GM12892 (cell line): ENCODE measurements at places on chromosomes 3 and 15.

- DNase-seq: no peak
These were observed 33.4 kb downstream of the FEM1B start for GRCh38 chr15:68310804-68311463.

DNA sequence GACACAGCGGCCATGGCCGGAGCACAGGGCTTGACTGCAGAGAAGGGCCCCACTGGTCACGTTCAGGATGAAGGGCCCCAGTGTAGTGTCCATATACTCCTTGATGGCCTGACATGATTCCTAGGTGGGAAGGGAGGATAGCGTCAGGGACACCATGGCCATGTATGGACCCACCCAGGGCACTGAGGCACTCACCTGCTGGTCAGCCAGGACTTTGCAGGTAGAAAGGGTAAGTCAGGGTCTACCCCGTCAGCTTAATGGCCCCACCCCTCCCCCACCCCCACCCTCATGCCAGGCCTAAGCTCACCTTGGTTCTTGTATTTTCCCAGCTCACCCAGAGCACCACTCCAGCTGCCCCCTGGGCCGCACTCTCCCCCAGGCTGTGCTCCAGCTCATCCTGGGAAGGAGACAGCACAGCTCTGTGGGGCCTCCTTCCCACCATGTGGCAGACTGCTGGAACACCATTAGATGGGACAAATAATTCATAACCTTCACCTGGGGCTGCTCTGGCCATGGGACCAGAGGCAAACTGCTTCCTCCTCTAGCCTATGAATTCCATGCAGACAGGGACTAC, 1.6 kb upstream of the HYAL3 start:
- DNase-seq: no peak

DNA sequence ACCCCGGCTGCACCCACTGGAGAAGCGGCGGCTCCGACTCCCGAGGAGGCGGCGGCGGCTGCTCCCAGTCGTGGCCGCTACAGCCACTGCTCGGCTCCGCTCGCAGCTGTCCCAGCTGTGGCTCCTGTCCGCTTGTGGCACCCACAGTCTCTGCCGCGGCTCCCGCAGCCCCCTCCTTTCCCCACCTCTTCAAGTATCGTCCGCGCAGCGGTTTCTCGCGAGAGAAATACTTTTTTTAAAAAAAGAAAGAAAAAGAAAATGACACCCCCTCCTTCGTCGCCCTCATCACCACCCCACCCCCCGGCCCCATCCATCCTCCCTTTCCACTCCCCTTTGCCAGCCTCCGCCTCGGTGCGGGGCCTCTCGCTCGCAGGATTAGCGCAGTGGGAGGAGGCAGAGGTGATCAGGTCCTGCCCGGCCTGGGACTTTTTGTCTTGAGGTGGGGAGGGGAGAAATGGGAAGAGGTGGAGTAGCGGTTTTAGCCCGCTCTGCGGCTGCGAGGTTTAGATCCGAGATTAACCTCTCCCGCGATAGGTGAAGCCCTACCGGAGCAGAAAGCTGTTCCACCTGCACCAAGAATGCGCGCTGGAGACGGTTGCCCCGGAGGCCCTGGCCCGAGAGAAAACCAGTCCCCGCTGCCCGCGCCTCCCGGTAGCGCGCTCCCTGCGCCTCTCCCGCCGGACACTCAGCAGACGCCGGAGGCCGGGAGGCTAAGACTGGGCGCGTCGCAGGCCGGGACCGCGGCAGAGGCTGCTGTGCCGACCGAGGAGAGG, at the start of gene FBN1:
Gene FBN1 (minus strand): TSS at position 152 of the 773 bp plus-strand sequence. CDS start 940 bp downstream, outside the sequence.
- peak; percentile 59 for DNase-seq

- no peak for DNase-seq
These were observed 73.8 kb downstream of the TLE3 start for GRCh38 chr15:70023769-70024491.

DNA sequence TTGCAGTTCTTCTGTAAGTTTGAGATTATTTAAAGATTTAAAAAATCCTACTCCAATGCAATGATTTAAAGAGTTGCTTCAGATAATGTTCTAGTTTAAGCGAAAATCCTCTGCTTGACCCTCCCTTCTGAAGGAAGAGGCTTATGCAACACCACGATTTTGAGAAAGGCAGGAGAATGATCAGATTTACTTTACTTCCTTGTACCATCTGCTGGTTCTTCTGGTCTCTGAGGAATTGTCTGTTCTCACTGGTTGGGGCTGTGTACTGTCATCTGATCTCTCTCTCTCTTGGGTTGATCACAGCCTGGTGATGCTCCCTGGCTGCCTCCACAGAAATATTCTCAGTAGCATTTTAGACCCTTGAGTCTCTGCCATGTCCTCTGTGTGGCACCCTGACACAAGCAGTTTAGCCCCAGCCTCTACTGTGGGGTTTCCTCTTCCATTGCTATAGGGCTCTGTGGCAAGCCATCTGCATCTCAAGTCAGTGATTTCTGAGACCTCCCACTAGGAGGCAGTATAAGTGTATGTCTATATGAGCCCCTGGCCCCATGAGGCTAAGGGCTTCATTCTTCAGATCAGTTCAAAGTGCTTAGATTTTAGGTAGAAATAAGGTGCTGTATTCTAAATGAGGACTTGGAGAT, 50.8 kb upstream of the PLAAT1 start:
- DNase-seq: no peak
